Cortex of kidney (tissue), 1 donor: ENCODE measurements at places on chromosomes 1 and 21.

GRCh38 chr1:71222668-71223067 is 141.8 kb upstream of the ZRANB2 start:
- DNase-seq = no peak

- no peak for DNase-seq
These were observed 35.6 kb upstream of the ID3 start for GRCh38 chr1:23594927-23595353.

GRCh38 chr1:232179896-232180778 is 449.8 kb downstream of the SIPA1L2 start:
- DNase-seq = no peak

- DNase-seq = no peak
These were observed 12.1 kb downstream of the ICMT start for GRCh38 chr1:6223617-6224016.

- DNase-seq = no peak
These were observed 694 bp downstream of the TMEM167B start for GRCh38 chr1:109091078-109091838.

- no peak for DNase-seq
These were observed 112.1 kb downstream of the HIVEP3 start for GRCh38 chr1:41806472-41807155.

DNA sequence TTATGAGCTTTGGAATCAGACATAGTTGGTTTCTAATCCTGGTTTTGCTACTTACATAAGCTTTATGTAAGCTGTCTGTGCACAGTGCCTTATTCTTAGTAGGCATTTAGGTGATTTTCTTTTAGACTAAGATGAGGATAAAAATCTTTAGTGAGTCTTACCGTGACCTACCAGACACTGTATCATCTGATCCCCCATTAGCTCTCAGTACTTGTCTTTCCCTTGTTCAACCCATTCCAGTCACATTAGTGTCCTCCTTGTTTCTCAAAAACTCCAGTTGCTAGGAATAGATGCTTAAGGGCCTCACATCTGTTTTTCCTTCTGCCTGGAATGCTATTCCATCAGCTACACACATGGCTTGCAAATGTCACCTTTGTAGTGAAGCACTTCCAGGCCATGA is 18.8 kb downstream of the PPP1R12B start:
- no peak for DNase-seq

DNA sequence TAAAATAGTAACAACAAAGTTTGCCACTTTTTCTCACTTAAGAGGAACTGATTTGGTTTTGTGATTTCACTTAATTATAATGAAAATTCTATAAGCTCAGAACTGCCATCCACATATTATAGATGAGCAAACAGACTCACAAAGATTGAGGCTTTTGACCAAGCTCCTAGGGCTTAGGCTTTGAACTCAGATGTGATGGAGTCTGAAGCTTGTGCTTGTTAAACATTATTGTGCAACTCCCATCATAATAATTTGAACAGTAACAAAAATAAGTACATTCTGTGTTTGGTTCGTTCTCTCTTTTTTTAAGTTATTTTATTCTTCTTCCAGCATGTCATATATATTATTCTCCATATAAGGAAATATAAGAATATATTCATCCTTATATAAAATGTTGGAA is 403.4 kb downstream of the PTPRC start:
- no peak for DNase-seq

DNA sequence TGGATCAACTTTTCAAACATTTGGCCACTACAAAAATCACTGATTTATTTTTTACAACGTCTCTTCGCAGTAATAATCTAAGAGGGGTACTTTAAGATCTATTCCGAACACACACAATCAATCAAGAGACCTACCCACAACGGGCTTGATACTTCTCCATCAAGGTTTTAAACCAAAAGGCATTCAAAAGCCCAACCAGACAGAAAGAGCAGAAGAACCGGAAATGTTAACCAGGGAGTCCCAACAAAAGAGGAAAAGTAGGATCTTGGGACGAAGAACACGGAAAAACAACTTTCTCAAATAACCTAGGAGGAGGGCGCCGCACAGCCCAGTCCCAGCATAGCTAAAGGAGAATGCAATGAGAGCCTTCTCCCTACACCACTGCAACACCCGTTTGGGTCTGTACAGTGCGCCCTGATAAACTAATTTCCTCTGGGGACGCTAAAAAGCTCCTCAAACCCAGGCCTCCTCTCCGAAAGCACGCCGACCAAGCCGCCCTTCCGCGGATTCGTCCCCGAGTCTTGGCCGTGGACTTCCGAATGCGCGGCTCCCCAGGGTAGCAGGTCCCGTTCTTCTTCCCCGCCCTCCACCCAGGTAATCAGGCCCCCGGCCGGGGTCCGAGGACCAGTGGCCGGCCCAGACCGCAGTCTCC is 623 bp downstream of the RPL22 start:
- no peak for DNase-seq

GRCh38 chr21:41283211-41283818 is 33.3 kb upstream of the FAM3B start:
- no peak for DNase-seq
